Suprapubic skin (tissue), 4 donors: ENCODE measurements at places on chromosomes 2 and 18. TPM values are rescaled to one million over a fixed set of nuclear protein-coding genes. Genes with fewer than 3 reads are reported as not detected.

Gene PLA2R1
- total RNA-seq = 31.3 TPM

Gene ELOA2
- not detected for total RNA-seq

- DNase-seq = no peak
Measured at GRCh38 chr2:887639-888038, 63.0 kb upstream of the SNTG2 start.

DNA sequence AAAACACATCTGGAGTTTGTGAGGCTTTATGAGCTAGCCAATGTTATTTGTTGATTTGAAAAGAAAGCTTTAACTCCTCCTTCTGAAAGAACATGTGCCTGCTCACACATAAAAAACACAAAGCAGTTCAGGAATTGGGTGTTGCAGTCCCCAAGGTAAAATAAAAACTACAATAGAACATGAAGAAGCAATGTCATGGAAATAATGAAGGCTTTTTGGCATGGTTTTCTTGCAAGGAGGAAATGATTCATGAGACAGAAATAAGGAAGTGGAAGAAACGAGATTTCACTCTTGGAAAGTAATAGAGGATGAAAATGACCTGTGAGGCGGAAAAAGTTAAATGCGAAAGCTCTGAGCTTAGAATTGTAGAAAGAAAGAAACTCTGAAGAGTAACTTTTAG is 81.1 kb downstream of the TRIB2 start:
- DNase-seq = no peak

GRCh38 chr18:46575851-46576250 is 81.2 kb downstream of the LOXHD1 start:
- DNase-seq = no peak

DNA sequence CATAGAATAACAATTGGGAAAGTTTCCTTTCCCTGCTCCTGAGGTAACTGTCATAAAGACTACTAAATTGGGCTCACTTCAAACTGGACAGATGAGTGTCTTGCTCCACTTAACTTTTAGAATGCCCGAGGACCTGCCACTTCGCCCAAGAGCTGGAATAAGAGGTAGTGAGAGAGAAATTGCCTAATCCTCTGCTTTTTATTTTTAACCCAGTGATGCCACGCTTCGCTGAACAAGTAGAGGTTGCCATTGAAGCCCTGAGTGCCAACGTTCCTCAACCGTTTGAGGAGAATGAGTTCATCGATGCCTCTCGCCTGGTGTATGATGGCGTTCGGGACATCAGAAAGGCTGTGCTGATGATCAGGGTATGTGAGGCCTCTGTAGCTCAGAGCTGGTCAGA is 269.4 kb upstream of the LRRTM1 start:
- no peak for DNase-seq

DNA sequence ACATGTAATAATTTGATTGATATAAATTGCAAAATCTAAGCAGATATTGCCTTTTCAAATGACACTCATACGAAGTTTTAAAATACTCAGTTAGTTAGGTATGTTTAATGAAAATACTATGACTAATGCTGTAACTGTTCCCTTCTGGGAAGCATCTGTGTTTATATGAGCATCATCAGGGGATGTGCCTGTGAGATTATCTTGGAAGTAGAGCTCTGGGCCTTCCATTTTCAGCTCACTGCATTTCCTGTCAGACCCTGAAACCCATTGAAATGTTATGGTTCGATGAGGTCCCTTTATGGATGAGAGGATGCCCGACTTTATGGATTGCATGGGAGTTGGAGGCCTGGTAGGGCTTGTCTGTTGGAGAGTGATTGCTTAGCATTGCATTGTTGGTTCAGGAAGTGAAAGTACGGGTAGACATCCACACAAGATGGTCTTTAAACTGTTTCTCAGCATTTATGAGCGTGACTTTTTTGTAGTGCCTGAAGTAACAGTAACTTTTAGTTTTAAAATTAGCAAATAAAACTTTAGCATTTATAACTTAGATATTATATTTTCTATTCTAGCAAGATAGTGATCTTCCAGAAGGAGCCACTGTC is 28.7 kb downstream of the ELP2 start:
- no peak for DNase-seq

DNA sequence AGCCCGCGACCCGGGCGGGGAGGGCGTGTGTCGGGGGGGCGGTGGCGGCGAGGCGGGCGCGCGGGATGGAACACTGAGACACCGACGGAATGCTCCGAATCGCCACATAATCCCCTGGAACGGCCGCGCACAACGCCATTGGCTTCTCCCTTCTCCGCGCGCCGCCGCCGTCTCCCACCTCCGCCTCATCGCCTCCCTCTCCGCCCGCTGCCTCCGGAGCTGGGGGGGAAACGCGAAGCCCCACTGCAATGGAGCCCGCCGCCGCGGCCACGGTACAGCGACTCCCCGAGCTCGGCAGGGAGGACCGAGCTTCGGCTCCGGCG is at the start of gene PHLPP1:
PHLPP1 (plus strand) TSS at position 106 of the 323 bp plus-strand sequence; CDS start at position 249, 143 bp downstream.
- DNase-seq = no peak
